ENCODE measurements at places on chromosomes 1 and 21. TPM values are rescaled to one million over a fixed set of nuclear protein-coding genes. Genes with fewer than 3 reads are reported as not detected.

GRCh38 chr21:41170442-41170841 is 2.5 kb downstream of the BACE2 start:
- no peak overlapping the region for H3K27ac ChIP-seq
- no peak for DNase-seq
- H3K4me3 ChIP-seq: no peak overlapping the region
- no peaks in the 10 kb centered on the region for H3K27me3 ChIP-seq

- H3K4me1 ChIP-seq: peaks cover 2% of the 10 kb centered on the region
- no peak overlapping the region for H3K4me3 ChIP-seq
- DNase-seq: no peak
- H3K27me3 ChIP-seq: no peaks in the 10 kb centered on the region
- H3K36me3 ChIP-seq: no peaks in the 10 kb centered on the region
Observed at GRCh38 chr1:91856996-91857395, 29.0 kb downstream of the TGFBR3 start.

The GPR157 gene
- 13.4 TPM for total RNA-seq

DNA sequence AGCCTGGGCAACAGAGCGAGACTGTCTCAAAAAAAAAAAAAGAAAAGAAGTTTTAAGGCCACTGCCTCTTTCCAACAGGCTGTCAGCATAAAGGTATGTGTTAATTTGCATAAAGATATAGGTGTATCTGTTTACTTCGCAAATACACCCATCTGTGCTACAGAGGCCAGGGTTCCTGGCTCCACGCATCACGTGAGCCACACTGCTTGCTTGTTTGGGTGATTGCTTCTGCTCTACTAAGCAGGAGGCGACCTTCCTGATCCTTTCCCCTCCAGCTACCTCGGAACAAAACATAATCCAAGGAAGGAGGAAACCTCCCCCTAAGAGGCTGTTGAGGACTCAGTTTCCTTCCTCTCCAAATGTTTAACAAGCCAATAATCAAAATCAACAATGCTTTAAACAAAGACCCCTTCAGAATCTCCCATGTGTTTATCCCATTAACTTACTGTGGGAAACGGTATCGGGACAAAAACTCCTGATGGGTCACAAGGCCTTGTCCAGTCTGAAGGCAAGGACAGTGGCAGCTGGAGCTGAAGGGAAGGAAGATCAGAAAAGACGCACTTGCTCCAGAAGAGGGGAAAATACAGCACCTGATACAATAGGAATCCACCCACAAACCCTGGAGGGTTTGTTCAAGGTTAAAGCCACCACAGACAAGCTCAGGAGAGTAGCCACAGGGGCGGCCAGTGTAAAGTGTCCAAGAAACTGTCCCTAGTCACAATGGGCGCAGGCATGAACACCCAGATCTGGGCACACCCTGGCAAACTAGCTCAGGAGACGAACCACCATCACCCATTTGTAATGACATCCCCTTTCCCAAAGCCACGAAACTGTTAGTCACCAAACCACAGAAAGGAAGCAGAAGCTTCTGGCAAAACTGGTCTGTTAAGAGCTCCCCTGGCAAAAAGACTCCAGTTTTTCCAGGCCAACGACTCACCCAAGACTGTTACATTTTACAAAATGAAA is 17.2 kb downstream of the CTNNBIP1 start:
- DNase-seq: no peak
- peaks cover 3% of the 10 kb centered on the region for H3K4me1 ChIP-seq
- no peak overlapping the region for H3K27ac ChIP-seq
- no peaks in the 10 kb centered on the region for H3K27me3 ChIP-seq

GRCh38 chr1:65256860-65257708 is 52.3 kb upstream of the DNAJC6 start:
- H3K4me1 ChIP-seq: peaks cover 4% of the 10 kb centered on the region
- H3K4me3 ChIP-seq: no peak overlapping the region
- H3K27me3 ChIP-seq: no peaks in the 10 kb centered on the region

- H3K4me1 ChIP-seq: peaks cover 2% of the 10 kb centered on the region
- H3K27me3 ChIP-seq: no peaks in the 10 kb centered on the region
- H3K27ac ChIP-seq: no peak overlapping the region
- no peak overlapping the region for H3K4me3 ChIP-seq
- H3K36me3 ChIP-seq: no peaks in the 10 kb centered on the region
Observed at GRCh38 chr1:62439652-62440371, 3.0 kb downstream of the USP1 start.

The ATF3 gene
- total RNA-seq: 19.4 TPM

The CRYAA gene
- total RNA-seq: not detected

DNA sequence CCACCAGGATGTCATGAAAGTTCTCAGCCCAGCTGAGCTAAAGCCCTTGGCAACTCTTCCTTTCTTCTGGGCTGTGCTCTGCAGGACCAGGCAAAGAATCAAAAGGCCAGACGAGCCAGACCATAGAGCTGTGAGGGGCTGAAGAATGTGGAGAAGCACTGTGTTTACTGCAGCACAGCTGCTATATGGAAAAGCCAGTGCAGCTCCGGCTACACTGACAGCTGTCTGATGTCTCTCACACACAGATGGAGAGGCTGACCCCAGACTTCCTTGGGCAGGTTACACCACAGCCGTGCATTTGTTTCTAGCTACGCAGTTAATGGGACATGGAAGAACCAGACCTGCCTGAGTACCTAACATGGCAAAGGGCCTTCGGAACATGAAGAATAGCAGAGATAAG is 40.3 kb downstream of the CD247 start:
- no peaks in the 10 kb centered on the region for H3K36me3 ChIP-seq
- no peaks in the 10 kb centered on the region for H3K4me1 ChIP-seq
- H3K4me3 ChIP-seq: no peak overlapping the region
- no peak overlapping the region for H3K27ac ChIP-seq
- no peak for DNase-seq

The NOS1AP gene
- 4.4 TPM for total RNA-seq

DNA sequence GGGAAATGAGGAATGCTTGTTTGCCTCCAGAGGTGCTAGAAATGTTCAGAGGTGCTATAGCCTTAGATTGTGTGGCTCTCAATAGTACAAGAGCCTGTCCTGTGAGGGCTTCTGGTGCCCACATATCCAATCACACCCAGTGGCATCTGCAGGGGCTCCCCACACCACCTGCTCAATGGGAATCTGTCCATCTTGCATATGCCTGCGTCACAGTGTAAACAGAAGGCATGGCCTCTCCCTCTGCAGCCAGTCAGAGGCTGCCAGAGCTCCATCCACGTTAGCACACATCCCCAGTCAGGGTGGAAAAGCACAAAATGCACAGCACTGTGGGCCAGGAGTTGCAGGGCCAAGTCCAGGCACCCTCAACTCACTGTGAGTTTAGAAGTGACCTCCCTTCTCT is 113.6 kb upstream of the GRIK3 start:
- H3K36me3 ChIP-seq: no peaks in the 10 kb centered on the region
- H3K27ac ChIP-seq: no peak overlapping the region
- no peak for DNase-seq

- H3K27me3 ChIP-seq: no peaks in the 10 kb centered on the region
- H3K4me1 ChIP-seq: peaks cover 4% of the 10 kb centered on the region
- no peaks in the 10 kb centered on the region for H3K36me3 ChIP-seq
- no peak overlapping the region for H3K27ac ChIP-seq
- DNase-seq: peak; percentile 76
- H3K4me3 ChIP-seq: no peak overlapping the region
Observed at GRCh38 chr1:206583707-206584648, 28.3 kb downstream of the EIF2D start.

GRCh38 chr1:37824001-37824400 is 16.0 kb upstream of the YRDC start:
- H3K36me3 ChIP-seq: peaks cover 2% of the 10 kb centered on the region
- no peak for DNase-seq
- no peaks in the 10 kb centered on the region for H3K27me3 ChIP-seq
- H3K27ac ChIP-seq: no peak overlapping the region
- H3K4me3 ChIP-seq: no peak overlapping the region

DNA sequence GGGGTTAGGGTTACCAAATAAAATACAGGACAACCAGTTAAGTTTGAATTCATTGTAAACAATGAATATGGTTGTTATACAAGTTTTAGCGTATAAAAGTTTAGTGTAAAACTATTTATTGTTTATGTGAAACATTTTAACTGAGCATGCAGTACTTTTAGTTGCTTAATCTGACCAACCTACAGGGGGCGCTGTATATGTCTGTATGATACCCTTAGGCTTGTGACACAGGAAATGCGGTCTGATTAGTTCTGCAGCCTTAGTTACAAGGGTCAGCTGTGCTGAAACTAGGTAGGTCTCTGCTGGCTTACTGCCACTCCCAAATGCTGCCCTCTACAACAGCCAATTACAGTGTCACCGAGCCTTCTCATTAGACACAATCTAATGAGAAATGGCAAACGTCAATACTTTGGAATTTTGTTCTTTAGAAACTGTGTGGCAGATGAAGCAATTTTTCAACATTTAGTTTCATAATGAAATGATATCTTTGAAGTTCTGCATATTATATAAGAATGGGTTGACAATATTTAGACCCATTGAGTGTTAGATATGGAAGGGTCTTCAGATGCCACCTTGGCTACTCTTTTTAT is 56.2 kb downstream of the NTNG1 start:
- H3K36me3 ChIP-seq: no peaks in the 10 kb centered on the region
- DNase-seq: no peak
- no peaks in the 10 kb centered on the region for H3K27me3 ChIP-seq
- H3K4me3 ChIP-seq: no peak overlapping the region
- H3K27ac ChIP-seq: no peak overlapping the region
- no peaks in the 10 kb centered on the region for H3K4me1 ChIP-seq

GRCh38 chr1:95699149-95699953 is 465.3 kb downstream of the RWDD3 start:
- no peaks in the 10 kb centered on the region for H3K4me1 ChIP-seq
- no peaks in the 10 kb centered on the region for H3K27me3 ChIP-seq
- no peak for DNase-seq
- no peak overlapping the region for H3K4me3 ChIP-seq

DNA sequence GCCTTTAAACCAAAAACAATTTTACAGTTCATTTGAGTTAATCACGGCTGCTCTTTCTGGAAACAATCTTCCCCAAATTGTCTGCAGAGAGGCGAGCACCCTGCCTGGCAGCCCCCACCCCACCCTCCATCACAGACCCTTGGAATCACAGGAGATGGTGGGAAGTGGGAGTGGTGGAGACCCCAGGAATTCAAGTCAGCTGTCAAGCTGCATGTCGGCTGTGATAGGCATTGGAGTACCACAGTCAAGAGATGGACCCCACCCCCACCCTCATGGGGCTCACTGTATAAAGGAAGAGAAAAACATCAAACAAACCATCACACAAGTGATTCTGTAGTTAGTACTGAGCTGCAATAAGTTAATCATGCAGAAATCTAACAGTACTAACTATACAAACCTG is 360.4 kb downstream of the MATN1 start:
- no peak for DNase-seq
- no peak overlapping the region for H3K27ac ChIP-seq
- H3K27me3 ChIP-seq: no peaks in the 10 kb centered on the region
- no peaks in the 10 kb centered on the region for H3K4me1 ChIP-seq
- no peak overlapping the region for H3K4me3 ChIP-seq

The RAB25 gene
- 38.6 TPM for total RNA-seq
